ENCODE measurements at places on chromosomes 1 and 21. TPM values are rescaled to one million over a fixed set of nuclear protein-coding genes. Genes with fewer than 3 reads are reported as not detected.
A peak's percentile ranks its signal among the peaks of the same experiment; 100 is the strongest.

SPATA17 gene
- total RNA-seq = not detected

LIPI gene
- not detected for total RNA-seq

DNA sequence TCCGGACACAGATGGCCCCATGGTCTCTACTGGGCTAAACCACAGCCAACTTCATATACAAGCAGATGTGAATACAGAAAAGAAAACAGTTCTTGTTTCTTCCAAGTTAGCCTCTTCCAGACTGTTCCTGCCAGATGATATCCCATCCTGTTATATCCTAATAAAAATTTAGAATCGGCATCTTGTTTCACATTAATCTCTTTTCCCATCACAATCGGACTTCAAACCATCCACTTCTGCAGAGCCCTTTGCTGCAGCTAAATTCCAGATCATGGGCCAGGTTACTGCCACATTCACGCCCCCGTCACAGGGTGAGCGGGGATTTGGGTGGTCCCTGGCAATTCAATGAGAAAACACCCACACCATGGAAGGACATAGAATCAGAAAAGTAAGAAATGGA, 57.2 kb downstream of the NPHP4 start:
- no peak overlapping the region for H3K27ac ChIP-seq
- H3K27me3 ChIP-seq = no peaks in the 10 kb centered on the region
- DNase-seq = no peak

- no peak overlapping the region for H3K4me3 ChIP-seq
- H3K4me1 ChIP-seq = no peaks in the 10 kb centered on the region
- H3K27me3 ChIP-seq = no peaks in the 10 kb centered on the region
Measured at GRCh38 chr1:88080875-88081274, 603.2 kb upstream of the PKN2 start.

- H3K27ac ChIP-seq = no peak overlapping the region
- DNase-seq = no peak
- peaks cover 13% of the 10 kb centered on the region for H3K27me3 ChIP-seq
Measured at GRCh38 chr1:170518965-170519364, 13.0 kb upstream of the GORAB start.

GRCh38 chr21:33058957-33059356, 11.0 kb upstream of the OLIG1 start:
- H3K27ac ChIP-seq = no peak overlapping the region
- H3K36me3 ChIP-seq = no peaks in the 10 kb centered on the region
- peaks cover 12% of the 10 kb centered on the region for H3K27me3 ChIP-seq
- H3K4me3 ChIP-seq = no peak overlapping the region

- no peak for DNase-seq
- H3K27me3 ChIP-seq = no peaks in the 10 kb centered on the region
- peaks cover 30% of the 10 kb centered on the region for H3K4me1 ChIP-seq
- no peaks in the 10 kb centered on the region for H3K36me3 ChIP-seq
- peak overlapping the region; percentile 91 for H3K4me3 ChIP-seq
- peak overlapping the region; percentile 86 for H3K27ac ChIP-seq
Measured at GRCh38 chr1:42335809-42336518, 929 bp upstream of the FOXJ3 start.

Measured in activated naive CD8-positive, alpha-beta T cell treated with anti-CD3 and anti-CD28 coated beads, Interleukin-2, amount 10 ng/mL, durations not matched to agents 7 days and 5 days (primary cell).